Stimulated activated CD8-positive, alpha-beta memory T cell treated with anti-CD3 and anti-CD28 coated beads, Interleukin-15, amount 100 ng/mL, for 24 hours (primary cell): ENCODE measurements at places on chromosomes 2 and 18.

- no peak for DNase-seq
Measured at GRCh38 chr2:64295326-64296139, 151.3 kb upstream of the PELI1 start.

- DNase-seq = peak; percentile 18
Measured at GRCh38 chr2:126527836-126528490, 128.0 kb upstream of the GYPC start.

DNA sequence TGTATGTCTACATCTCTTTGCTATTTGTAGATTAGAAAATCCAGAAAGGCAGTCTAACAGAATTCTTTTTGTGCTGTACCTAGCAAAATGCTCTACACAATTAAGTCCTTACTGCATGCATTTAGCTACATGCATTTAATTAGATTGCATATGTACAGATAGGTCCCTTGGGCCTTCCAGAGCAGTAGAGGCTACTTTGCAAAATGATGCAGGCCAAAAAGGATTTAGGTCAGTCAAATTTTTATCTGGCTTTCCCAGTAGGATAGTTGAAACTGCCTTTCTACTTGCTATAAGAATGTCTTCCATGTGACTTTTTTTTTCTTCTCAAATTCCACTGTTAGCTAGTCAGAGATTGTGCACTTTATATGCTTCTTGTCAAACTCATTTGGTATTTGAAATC, 19.3 kb downstream of the GALNT13 start:
- DNase-seq = no peak

GRCh38 chr2:127069003-127069402, 38.0 kb downstream of the BIN1 start:
- no peak for DNase-seq

DNA sequence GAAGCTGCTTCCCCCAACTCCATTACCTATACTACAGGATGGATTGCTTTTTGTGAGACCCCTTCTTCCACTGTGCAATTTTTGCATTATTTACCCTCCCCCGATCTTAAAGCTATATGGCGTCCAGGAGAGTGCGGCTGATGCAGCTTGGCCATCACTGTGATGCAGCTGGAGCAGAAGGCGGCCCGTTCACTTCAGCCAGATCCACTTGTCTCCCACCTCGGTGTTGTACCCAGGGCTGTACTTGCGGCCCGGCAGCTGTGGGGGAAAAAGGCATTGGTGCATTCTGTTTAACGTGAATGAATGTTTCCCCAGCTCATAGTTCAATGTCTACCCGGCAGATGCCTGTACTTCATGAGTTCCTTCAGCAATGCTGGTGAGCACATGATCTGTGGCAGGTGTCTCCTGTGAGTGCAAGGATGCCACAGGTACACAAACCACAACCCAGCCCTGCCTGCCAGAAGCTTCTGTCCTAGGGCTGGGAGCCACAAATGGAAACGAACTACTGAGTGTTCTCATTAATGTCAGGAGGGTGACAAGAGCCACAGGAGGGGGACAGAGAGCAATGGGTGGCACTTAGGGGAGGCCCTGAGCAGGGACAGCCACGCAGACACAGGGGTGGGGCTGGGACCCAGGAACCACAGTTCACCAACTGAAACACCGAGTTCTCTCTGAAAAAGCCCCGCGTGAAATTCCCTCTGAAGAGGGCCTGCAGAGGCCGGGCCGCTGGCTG, 64.0 kb downstream of the NDUFA10 start:
- DNase-seq = no peak

DNA sequence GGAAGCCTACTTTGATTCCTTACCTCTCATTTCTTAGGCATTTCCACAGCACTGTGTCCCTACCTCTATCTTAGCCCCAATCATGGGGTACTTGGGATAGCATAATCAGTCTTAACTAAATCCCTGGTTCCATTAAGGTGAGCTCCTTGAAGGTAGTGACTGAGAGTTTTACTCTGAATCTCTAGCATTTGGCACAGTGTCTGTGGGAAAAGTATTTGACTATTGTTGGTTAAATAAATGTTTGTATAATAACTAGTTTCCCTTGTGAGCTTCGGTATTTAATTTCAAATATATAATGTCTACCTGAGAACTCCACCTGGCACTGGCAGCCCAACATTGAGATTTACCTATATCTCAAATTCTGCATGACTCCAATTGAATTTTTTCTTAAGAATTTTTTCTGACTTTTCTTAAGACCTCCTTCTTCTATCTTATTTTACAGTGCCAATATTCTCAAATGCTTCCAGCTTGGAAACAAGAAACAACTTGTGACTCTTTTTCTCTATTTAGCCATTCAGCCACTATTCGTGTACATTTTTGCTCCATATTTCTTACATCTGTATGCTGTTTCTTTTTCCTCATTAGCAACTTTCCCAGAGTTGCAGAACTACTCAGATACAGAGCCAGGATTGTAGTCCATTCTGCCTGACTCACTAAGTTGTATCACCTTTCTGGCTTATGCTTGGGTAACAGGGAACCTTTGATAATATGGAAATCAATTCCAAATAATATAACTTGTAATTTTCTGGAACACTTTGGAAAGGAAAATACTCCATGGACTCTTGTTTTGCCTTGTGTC, 214.0 kb upstream of the NT5C1B start:
- no peak for DNase-seq

DNA sequence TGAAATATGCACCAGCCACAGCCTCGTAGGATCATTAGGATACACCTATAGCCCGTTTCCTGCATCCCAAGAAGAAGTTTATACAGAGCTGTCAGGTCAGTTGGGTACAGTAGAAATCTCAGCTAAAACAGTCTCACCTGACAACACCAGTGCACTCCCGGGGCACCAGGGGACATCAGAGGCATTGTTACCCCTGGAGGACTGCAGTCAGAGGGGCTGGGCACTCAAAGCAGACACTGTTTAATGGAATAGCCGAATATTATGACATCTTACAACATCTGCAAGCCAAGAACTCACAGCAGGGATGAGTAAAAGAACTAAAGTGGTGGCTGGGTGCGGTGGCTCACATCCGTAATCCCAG, 93.0 kb upstream of the ID2 start:
- DNase-seq = no peak

DNA sequence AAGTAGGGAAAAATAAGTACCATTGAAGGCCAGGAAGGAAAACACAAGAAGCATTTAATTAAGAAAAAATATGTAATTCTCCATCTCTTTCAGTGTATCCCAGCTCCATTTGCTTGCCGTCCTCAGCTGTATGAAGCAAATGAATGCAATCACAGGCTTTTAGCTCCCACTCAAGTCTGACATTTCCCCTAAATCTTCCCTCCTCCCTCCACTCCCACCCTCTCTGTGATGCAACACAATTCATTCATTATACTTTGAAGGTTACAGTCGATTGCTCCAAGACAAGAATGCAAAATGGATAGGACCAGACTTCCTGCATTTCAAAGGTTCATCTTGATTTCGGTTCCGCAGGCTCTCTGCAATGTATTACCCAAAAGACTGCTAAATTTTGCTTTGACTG, 172.7 kb upstream of the SERPINE2 start:
- DNase-seq = no peak

- DNase-seq = no peak
Measured at GRCh38 chr18:48996901-48997463, 46.2 kb upstream of the SMAD7 start.

DNA sequence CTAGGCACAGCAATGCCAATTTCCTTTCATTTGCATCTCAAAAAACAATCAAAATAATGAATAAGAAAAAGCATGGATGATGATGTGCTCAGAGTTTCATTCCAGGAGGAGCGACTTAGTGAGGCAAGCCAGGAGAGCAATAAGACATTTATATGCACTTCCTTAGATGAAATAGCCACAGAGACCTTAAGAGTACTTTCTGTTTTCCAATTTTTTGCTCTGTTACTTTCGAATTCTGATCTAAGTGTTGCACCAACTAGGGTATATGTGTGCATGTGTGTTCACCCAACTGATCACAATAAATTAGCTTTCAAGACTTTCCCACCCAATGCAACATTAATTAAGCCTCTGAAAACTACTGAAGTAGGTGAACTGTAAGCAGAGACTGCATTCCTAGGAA, 709 bp downstream of the RAB27B start:
- no peak for DNase-seq

GRCh38 chr2:202361108-202361507, 15.0 kb upstream of the BMPR2 start:
- DNase-seq = no peak

GRCh38 chr2:64263315-64263714, 119.1 kb upstream of the PELI1 start:
- DNase-seq = no peak

DNA sequence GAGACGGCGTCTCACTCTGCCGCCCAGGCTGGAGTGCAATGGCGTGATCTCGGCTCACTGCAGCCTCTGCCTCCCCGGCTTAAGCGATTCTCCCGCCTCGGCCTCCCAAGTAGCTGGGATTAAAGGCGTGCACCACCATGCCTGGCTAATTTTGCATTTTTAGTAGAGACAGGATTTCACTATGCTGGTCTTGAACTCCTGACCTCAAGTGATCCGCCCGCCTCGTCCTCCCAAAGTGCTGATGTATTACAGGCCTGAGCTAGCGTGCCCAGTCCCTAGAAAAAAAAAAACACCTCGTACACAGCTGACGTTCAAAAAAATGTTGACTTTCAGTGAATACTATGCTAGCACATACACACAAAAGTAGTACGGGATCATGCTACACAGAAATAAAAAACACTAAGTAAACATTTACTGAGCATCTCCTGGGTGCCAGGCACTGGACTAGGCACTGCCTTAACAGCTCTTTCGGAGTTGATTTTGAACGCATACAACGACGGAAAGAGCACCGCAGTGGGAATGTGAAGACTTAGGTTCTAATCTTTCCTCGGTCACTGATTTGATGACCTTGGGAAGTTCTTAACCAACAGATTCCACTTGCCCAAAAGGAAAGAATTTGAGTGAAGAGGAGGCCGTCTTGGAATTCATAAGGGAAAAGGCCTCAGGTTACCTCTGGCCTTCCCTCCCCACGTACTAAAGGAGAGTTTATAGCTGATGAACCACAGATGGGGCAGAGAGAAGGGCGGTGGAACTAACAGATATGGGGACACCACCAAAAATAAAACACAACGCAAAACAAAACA, 1.1 kb downstream of the DNAJC27 start:
- no peak for DNase-seq

- no peak for DNase-seq
Measured at GRCh38 chr2:158497486-158497885, 40.7 kb downstream of the PKP4 start.
